D721Med (cell line): ENCODE measurements at places on chromosomes 4 and X.

DNA sequence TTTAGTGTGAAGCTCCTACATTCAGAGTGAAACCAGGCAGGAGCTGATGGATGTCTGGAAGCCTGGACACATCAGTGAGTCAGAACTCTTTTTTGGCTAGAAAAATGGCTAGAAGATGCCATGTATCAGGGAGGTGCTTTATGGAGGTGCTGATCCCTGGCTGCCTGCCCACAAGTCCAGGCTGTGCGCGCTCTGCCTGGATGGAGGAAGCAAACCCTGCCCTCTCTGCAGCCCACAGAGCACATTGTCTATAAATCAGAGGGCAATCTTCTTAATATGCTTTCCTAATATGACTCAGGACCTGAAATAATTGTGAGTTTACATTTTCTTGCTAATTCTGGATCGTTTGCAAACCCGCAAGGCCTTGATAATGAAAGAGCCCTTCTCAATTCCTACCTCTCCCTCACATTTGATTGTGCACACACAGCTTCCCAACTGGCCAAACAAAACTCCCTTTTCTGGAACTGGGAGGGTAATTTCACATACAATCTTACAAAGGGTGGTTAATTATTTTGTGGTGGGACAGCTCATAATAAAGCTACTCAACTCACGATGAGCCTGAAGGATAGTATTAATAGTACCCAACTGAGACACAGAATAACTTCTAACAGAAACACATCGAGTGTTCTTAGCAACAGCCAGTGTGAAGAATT, 11.7 kb downstream of the MFAP3L start:
- no peak for DNase-seq

DNA sequence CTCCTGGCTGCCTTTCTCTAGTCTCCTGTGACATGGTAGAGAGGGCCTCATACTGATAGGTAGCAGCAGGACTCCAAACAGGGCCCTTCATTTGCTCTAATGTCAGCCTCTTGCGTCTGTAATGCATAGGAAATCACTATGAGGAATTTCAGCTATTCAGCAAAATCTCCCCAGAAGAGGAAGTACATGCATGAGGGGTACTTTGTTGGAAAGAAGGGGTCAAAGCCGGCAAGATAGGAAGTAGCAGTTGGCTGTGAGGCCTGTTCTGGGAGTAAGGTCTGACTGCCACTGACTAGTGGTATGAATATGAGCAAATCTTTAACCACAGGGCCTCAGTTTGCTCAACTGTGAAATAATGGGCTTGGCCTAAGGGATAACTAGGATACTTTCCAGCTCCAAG, 283.2 kb downstream of the ARHGAP10 start:
- no peak for DNase-seq

DNA sequence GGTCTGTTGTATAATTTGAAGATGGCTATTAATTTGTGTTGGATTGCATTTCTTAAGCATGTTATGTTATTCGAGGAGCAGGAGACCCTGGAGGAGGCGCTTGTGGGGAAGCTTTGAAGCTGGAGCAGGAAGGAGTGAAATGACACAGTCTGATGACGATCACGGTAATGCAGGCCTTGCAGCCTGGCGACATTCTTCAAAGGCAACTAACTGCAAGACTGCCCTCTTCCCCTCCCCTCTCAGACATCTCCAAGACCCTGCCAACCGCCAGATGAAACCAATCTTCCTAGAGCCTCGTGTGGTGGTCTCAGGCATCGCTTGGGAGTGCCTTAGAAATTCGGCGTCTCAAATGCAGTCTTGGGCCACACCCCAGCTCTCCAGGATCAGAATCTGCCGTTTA, 16.1 kb downstream of the CLCN4 start:
- no peak for DNase-seq

DNA sequence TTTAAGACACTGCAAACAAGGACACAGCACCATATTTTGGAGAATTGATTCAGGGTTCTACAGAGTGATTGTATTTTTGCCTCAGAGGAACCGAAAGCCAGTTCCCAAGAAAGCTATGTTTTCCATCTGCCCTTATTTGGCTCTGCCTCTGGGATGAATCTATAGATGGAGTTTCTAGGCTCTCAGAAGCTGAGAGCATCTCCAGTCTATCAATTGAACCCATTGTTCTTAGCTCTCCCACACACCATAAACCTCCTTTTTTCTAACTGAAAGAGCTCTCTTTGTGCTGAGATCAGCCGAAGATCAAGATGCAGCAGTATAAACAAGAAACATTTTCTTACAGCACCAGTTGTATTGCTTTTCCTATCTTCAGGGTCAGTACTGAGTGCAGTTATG, 16.9 kb downstream of the PLP1 start:
- no peak for DNase-seq

- no peak for DNase-seq
Observed at GRCh38 chr4:3826247-3827172, 60.3 kb downstream of the ADRA2C start.

DNA sequence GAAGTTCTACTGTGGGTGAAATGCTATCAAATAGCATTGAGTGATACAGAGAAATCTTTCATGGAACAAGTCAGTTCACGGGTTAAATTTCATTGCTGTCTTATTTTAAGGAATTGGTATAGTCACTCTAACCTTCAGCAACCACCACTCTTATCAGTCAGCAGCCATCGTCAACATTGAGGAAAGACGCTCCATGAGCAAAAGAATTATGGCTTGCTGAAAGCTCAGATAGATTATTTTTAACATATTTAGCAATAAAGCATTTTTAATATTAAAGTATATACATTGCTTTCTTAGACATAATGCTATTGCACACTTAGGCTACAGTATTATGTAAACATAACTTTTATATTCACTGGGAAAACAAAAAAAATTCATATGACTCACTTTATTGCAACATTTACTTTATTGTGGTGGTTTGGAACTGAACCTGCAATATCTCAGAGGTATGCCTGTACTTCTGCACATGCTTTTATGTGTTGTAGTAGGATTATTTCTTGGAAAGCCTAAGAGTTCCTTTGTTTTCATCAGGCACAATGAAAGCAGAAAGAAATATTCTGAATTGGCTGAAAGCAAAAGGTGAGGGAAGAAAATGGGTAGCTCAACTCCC, 586.7 kb downstream of the GBA3 start:
- no peak for DNase-seq

GRCh38 chrX:47634871-47635575, 5.3 kb upstream of the CFP start:
- no peak for DNase-seq

DNA sequence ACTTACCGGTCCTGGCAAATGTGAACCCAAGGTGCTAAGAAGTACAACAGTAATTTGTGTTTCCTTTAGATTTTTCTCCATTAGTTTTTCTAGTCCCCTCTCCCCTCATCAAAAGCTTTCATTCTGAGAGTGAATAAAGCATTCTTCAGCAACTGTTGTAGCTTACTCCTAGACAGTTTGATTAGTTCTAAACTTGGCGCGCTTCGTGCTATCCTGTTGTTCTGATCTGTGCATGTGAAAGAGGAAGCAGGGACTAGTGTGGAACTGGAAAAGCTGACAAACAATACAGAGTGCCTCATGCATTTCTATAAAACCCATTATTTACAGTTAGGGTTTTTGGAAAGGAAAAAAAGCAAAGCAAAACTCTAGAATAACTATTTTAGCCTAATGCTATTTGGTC, 556.9 kb upstream of the SLIT2 start:
- no peak for DNase-seq

DNA sequence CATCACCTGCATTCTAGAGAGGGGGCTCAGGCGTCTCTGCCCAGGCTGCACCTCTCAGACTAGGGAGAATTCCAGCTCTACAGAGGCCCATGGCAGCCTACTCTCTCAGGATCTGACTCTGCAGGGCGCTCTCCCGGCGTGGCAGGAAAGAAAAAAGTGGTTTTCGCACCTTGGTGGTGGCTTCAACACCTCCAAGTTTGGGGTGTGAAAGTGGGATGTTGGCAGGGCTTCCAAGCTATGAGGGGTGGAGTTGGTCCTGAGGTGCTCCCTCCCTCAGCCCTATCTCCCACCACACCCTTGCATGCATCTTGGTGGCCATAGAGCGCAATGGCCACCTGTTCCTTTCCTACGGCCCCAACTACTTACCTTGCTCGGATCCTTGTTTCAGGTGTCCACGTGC, 166.5 kb downstream of the VSIG4 start:
- DNase-seq = no peak

DNA sequence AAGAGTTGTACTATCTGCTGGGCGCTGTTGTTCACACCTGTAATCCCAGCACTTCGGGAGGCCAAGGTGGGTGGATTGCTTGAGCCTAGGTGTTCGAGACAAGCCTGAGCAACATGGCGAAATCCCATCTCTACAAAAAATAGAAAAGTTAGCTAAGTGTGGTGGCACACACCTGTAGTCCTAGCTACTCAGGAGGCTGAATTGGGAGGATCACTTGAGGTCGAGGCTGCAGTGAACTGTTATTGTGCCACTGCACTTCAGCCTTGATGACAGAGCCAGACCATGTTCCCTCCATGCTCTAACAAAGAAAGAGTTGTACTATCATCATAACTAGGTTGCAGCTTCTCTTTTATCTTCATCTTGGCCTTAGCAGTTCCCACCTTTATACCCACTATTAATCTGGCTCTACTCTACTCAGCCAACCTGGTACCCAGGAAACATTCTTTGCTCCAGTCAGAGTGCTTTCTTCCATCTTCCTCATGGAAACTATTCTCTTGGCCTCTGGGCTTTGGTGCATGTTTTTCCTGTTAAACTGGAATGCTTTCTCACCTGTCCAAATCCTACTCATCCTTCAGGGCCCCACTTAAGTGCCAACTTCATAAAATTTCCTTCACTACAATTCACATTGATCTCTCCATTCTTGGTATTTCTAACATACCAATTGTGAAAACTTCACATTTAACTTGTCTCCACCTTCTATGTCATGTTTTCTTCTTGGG, 18.2 kb downstream of the FABP2 start:
- DNase-seq = no peak

DNA sequence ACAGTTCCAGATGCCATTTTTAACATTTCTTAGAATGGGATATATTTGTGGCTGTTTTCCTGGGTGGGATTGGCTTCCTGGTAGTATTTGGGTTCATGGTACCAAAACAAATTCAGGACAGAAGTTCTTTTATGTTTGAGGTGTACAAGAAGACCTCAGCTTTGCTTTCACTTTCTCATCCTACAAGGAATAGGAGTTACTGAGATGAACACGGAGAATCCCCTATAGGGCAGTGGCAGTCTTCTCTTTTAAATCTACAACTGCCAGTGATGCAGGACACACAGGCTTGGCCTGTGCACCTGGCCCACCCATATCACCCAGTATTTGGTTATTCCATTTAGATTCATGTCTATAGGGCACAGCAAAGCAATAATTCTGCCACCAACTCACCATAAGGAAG, 35.2 kb downstream of the SLC10A7 start:
- DNase-seq = no peak

DNA sequence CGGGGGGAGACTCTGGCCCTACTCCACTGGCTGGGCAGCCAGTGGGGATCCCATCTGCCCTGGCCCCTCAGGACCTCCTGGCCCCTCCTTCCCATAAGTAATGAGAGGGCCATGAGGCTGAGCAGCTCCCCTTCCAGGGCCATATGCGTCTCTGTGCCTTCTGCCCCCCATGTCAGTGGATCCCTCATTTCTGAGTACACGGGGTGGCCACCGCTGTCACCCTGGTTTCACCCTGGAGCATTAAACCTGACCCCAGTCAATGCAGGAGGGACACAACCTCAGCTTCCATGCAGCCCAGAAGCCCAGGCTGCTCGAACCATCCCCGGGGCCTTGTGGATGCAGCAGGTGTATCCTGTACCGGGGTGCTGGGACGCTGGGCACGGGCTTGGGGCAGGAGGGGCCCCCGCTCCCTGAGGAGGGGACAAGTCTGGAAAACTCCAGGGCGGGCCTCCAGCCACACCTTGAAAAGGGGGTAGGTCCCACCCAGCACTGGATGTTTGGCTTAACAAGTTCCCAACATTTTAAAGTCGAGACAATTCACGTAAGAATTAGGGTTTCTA, 24.2 kb downstream of the ATP5ME start:
- DNase-seq = no peak

- no peak for DNase-seq
Observed at GRCh38 chr4:159283696-159284095, 180.8 kb downstream of the RAPGEF2 start.

GRCh38 chr4:27176400-27176799, 315.8 kb downstream of the STIM2 start:
- DNase-seq = no peak

GRCh38 chrX:136608295-136608933, 39.5 kb upstream of the CD40LG start:
- DNase-seq = no peak

- no peak for DNase-seq
Observed at GRCh38 chr4:15891312-15891711, 47.2 kb downstream of the FGFBP1 start.

- no peak for DNase-seq
Observed at GRCh38 chrX:13875572-13875971, 58.7 kb upstream of the GPM6B start.

DNA sequence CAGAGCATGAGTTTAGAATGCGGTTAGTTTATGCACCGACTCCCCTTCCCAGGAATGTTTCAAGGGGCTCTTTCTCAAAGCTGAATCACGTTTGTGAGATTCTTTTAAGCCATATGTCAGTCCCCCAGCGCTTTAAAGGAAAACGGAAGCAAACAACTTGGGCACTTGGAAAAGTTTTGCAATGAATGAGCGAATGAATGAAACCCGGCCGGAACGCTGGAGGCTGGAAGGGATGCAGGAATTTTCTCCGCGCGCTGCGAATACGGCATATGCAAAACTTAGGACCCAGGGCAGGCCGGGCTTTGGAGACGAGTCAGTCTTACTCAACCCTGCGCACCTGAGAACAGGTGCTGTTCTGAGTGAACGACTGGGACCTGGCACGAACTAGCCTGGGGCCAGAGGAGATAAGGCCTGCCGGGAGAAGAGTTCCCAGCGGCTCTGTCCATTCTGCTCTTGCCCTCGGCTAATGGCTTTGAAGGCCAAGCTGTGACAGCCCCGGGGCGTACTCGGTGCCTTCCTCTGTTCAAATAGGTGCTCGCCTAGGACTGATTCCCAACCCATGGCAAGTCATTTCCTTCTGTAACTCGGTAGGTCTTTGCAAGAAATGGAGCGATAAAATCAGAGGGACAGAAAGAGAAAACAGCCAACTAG, 743 bp upstream of the NRK start:
- no peak for DNase-seq

DNA sequence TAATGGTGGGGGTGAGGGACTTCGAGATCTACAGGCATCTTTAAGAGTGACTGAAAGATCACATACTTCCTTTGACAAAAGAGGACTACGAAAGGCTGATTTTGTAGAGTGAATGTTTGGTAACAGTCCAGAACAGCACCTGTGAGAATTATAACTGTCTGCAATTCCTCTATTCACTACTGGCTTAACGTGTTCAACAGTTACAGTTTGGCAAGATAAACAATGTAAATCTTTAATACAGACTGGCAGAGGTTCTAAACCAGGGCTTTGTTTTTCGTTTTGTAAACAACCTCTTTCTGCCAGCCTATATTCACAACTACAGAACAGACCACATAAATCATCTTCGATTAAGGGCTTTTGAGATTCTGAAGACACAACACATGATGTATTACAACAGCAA, 66.9 kb downstream of the NCAPG start:
- no peak for DNase-seq

GRCh38 chrX:2614911-2615310, 76.2 kb upstream of the CD99 start:
- no peak for DNase-seq
